Prostate gland (tissue), 2 donors: ENCODE measurements at places on chromosomes 7 and 10. TPM values are rescaled to one million over a fixed set of nuclear protein-coding genes. Genes with fewer than 3 reads are reported as not detected.

FAM3C gene
- total RNA-seq, result 34.8 TPM

C10orf62 gene
- total RNA-seq, result not detected

OR2A42 gene
- not detected for total RNA-seq

RNF148 gene
- 3.4 TPM for total RNA-seq

NXPH1 gene
- not detected for total RNA-seq

LIPF gene
- total RNA-seq, result not detected

PRF1 gene
- 0.32 TPM for total RNA-seq

TMEM236 gene
- total RNA-seq, result 0.45 TPM

GRCh38 chr10:96339383-96339782 lies 19.4 kb downstream of the OPALIN start:
- no peak for DNase-seq

- no peak for DNase-seq
Measured at GRCh38 chr7:146960773-146961391, 844.3 kb downstream of the CNTNAP2 start.

- DNase-seq, result no peak
Measured at GRCh38 chr10:58586282-58587245, 73.9 kb downstream of the BICC1 start.

DNA sequence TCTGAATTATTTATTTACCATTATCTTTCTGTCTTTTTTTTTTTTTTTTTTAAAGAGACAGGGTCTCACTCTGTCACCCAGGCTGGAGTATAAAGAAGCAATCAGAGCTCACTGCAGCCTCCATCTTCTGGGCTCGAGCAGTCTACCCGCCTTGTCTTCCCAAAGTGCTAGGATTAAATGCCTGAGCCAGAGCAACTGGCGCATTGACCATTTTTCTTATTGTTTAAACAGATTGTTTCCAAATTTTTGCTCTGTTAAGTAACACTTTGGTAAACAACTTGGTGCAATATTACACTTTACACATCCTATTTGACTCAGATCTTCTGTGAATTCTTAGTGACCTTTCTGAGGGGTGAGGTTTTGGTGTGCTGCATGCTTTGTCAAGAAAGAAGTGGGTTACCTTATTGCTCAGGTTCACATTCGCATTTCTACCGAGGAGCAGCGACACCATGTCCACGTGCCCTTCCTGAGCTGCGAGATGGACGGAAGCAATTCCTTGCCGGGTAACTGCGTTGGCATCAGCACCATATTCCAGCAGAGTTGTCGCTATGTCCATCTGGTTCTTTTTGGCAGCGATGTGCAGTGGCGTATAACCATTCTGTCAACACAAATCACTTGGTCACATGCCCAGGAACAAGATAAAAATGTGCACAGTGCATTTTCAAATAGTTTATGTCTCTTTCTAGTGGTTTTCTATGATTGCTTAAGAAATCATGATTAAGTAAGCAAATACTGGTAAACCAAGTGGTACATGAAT lies 203.2 kb downstream of the ANK3 start:
- DNase-seq, result no peak

- no peak for DNase-seq
Measured at GRCh38 chr7:5491251-5492019, 67.8 kb upstream of the TNRC18 start.

DNA sequence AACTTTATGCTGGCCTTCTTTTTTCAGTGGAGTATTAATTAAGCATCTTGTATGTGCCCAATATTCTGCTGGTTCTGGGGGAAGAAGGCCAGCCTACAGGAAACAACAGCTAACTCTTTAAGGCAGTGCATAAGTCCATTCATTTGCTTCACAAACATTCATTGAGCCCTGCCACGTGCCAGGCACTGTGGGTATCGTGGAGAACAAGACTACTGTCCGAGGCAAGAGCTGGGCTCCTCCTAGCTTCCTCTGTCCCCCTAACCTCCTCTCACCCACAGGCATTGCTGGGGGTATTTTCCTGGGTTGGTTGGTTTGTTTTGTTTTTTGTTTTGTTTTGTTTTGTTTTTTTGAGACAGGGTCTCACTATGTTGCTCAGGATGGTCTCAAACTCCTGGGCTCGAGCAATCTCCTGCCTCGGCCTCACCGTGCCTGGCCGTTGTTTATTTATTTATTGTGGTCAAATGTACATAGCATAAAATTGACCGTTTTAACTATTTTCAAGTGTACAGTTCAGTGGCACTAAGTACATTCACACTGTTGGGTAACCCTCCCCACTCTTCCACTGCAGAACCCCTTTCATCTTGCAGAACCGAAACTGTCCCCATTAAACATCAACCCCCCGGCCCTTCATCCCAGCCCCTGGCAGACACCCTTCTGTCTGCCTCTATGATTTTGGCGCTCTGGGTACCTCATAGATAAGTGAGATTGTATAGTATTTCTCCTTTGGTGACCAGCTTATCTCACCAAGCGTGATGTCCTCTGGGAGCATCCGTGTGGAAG lies 32.6 kb downstream of the CHST3 start:
- DNase-seq, result no peak

- no peak for DNase-seq
Measured at GRCh38 chr10:32959006-32959920, 1.2 kb upstream of the ITGB1 start.

- no peak for DNase-seq
Measured at GRCh38 chr7:138350701-138351357, 109.2 kb upstream of the TRIM24 start.

DNA sequence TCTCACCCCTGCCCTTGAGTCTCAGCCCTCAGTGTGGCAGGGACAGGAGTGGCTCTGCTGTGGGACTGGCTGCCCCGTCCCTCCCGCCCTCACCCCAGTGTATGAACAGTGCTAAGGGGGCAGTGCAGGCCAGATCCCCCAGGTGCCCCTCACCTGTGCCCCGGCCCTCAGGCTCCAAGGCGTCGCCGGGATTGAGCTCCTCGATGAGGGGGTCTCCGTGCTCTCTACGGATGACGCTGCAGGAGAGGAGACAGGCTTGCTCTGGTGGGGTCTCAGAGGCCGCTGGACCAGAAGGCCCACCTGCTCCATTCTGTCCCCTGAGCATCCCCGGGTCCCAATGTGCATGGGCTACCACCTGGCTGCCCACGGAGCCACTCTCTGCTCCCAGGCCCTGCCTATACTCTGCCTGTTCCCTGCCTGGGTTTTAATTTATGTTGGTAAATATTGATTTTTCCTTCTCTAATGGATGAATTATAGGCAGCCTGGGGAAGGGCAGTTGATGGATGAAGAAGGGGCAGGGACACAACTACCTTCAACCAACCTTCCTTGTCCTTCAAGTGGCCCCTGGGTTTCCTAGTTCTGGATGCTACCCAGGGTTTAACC lies 47.2 kb downstream of the GOLGA7B start:
- DNase-seq, result no peak

- no peak for DNase-seq
Measured at GRCh38 chr10:8245131-8245813, 190.8 kb downstream of the GATA3 start.
